Activated T-cell treated with anti-CD3 and anti-CD28 coated beads for 24 hours (primary cell): ENCODE measurements at places on chromosomes 7 and 10.

DNA sequence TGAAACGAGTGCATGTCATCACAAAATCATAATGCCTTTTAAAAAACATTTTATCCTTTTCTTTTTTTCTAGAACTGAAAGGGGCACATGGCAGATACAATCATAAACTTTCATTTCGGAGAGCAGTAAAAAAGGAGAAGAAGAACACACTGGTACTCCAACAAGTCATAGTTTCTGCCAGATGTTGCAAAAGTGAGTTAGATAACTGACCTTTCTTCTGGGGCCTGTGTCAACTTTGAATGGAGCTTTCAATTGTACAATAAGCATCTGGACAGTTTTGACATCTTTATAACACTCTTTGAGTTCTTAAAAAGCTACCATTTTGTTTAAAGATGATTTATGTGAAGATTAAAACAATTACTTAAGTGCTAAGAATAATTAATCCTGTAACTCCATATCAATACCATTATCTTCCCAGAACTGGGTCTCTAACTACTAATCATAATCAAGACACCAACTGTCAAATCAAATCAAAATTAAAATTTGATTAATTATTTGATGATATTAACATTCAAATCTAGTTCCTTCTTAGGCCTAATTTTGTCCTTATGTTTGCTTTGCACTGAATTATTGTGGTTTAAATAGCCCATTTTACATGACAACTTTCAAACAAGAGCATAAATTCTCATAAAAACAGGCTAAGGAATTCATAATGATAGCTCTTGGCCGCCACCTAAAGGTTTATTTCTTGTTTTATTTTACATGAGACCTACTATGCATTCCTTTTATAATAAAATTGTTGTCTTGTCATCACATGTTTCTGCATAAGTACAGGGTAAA lies 19.5 kb upstream of the ITGB8 start:
- DNase-seq = no peak

GRCh38 chr10:7545261-7545660 lies 121.5 kb downstream of the ITIH5 start:
- no peak for DNase-seq

DNA sequence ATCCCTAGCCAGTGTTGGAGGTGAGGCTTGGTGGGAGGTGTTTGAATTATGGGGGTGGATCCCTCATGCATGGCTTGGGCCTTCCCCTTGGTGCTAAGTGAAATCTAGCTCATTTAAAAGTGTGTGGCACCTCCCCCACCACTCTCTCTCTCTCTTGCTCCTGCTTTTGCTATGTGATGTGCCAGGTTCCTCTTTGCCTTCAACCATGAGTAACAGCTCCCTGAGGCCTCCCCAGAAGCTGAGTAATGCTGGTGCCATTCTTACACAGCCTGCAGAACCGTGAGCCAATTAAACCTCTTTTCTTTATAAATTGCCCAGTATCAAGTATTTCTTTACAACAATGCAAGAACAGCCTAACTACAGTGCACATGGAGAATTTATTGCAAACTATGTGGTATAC lies 188.8 kb upstream of the POT1 start:
- no peak for DNase-seq

DNA sequence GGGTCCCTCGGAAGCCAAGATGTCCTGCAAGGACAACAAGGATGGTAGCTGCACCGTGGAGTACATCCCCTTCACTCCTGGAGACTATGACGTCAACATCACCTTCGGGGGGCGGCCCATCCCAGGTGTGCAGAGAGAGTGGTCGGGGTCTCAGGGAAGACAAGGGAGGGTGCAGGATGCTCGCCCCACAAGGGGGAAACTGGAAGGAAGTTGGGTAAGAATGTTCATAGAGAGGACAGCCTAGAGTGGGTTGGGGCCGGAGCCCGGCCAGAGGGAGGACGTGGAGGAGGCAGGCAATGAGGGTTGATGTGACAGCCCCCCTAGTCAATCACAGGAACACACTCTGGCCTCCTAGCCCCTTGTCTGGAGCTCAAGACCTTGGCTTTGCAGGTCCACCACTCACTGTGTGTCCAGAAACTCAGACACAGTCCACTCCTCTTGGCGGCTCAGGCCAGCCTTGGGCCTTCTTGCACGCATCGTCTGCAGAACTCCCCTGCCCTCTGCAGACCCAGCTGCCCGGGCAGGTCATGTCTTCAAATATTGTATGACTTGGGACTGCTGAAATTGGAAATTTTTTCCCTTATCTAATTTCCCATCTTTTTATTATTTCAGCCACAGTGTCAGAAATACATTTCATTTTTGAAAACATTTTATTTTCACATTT lies 15.7 kb upstream of the ATP6V1F start:
- DNase-seq = no peak

- no peak for DNase-seq
These were observed 373.5 kb upstream of the CELF2 start for GRCh38 chr10:10644008-10644646.

GRCh38 chr10:36538953-36539586 lies 586.3 kb upstream of the ANKRD30A start:
- DNase-seq = no peak

DNA sequence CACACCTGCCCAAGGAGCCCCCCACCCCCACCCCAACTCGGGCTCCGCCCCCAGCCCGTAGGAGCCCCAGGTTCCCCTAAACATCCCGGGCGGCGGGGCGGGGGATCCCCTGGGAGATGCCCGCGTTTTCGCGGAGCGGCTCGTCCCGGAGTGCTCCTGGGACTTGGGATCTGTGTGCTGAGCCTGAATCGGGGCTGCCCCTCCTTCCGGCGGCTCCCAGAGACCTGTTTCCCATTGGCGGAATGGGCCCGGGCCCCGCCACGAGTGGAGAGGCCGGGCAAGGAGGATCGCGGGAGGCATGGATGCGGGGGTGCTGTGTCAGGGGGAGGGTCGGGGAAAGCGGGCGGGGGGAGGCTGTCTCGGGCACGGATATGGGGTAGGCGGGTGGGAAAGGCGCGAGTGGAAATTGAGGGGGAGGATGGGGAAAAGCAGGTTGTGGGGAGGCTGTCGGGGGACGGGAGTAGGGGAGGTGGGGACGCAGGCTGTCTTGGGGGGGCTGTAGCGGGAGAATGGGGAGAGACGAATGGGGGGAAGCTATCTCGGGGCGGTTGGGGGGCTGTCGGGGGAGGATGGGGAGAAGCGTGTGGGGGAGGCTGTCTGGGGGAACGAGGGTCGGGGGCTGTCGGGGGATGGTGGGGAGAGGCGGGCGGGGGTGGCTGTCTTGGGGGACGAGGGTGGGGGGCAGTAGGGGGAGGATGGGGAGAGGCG lies 572 bp upstream of the BHLHA15 start:
- no peak for DNase-seq

DNA sequence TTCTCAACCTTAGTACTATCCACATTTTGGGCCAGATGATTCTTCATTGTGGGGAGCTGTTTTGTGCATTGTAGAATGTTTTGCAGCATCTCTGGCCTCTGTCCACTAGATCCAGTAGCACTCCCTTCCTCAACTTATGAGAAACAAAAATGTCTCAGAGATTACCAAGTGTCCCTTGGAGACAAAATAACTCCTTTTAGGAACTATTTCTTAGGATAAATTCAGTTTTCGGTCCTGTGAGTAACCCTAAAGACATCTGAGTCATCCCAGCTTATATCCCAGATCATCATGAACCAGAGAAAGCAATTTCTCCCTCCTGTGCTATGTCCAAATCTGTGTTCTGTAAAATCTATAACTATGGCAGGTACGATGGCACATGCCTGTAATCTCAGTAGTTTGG lies 266.6 kb upstream of the PHYHIPL start:
- no peak for DNase-seq

DNA sequence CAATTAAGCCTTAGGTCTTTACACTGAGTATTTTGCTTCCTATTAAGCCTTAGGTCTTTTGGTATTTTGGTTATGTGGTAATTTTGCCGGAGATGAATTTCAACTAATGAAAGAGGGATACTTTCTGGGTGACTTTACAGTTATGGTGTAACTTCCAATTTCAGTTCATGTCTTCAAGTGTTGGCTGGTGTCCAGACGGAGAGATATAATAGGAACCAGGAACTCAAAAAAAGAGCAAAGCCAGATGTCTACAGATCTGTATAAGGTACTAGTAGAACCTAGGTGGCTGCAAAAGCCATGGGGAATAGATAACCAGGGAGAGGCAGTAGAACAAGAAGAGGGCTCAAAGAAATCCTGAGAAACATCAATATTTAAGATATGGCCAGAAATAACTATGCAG lies 12.3 kb downstream of the ERCC6 start:
- DNase-seq = no peak

- no peak for DNase-seq
These were observed 81.0 kb upstream of the STK17A start for GRCh38 chr7:43501870-43502269.

- DNase-seq = no peak
These were observed 127.4 kb upstream of the FAM20C start for GRCh38 chr7:64916-65341.

GRCh38 chr7:92847305-92847704 lies 10.9 kb upstream of the CDK6 start:
- DNase-seq = no peak

DNA sequence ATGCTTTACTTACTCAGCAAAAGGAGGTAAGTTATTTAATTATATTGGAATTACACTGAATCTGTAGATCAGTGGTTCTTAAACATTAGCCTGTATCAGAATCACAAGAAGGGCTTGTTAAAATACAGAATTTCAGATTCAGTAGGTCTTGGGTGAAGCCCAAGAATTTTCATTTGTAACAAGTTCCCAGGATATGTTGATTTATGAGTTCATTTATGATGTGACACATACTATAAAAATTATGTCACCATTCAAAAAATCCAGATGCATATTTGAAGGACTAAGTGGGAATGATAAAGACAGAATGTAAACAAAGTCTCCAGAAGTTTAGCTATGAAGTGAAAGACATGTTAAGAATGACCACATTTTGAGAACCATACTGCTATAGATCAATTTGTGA lies 52.3 kb downstream of the HECTD2 start:
- DNase-seq = no peak

DNA sequence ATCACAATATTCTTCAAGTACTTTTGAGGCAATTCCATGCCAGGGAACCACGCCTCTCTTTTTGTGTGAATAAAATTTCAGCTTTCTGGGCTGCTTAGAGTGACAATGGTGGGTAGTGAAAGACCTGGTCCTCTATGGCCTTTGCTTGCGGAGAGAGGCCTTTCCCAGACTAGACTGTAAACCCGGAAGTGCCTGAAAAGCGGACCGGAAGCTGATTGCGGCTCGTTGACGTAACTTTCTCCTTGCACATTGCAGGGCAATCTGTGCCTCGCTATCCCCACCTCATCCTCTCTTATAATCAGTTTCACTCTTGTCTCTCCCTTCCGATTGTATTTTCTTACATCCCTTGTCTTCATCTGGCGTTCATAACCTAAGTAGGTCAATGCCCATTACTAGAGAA lies 310.4 kb downstream of the CAMK1D start:
- DNase-seq = no peak

GRCh38 chr10:118112543-118113125 lies 65.9 kb upstream of the RAB11FIP2 start:
- no peak for DNase-seq

- DNase-seq = no peak
These were observed 47.6 kb downstream of the ICA1 start for GRCh38 chr7:8214244-8214824.

- DNase-seq = no peak
These were observed 435.5 kb downstream of the TCERG1L start for GRCh38 chr10:130875897-130876472.

- DNase-seq = no peak
These were observed 108.5 kb downstream of the ST7 start for GRCh38 chr7:117061751-117062150.

GRCh38 chr10:86331861-86332260 lies 34.7 kb downstream of the GRID1 start:
- DNase-seq = no peak

DNA sequence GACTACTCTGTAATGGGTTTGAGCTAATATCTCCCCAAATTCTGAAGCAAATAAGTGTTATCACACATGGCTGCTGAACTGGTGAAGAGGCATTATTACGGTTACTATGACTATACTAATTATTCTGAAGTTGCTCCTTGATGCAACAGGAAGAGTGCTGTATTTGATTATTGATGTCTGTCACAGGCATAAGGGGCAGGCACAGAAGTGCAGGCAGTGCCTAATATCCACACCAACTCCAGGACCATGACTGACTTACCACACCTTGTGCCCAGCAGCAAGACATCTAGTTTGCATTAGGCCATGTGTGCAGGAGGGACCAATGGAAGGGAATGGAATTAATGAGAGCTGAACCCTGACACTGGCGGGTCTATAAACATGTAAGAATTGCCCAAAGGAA lies 62.7 kb downstream of the AMPH start:
- no peak for DNase-seq

DNA sequence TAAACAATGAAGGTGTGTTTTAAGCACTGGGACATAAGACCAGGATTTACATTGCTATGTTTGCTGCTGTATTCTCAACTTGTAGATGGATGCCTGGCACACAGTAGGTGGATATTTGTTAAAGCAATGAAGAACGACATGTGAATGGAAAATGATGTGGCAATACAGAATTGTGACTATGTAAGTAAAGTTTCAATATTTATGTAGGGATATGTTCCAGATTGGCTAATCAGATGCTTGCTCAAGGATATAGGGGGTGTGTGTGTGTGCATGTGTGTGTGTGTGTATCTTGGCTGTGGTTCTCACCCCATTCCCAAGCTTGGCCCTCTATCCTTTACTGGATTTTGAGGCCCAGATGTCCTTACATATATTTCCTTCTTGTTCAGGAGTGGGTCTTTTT lies 42.7 kb upstream of the LAMB1 start:
- DNase-seq = no peak

DNA sequence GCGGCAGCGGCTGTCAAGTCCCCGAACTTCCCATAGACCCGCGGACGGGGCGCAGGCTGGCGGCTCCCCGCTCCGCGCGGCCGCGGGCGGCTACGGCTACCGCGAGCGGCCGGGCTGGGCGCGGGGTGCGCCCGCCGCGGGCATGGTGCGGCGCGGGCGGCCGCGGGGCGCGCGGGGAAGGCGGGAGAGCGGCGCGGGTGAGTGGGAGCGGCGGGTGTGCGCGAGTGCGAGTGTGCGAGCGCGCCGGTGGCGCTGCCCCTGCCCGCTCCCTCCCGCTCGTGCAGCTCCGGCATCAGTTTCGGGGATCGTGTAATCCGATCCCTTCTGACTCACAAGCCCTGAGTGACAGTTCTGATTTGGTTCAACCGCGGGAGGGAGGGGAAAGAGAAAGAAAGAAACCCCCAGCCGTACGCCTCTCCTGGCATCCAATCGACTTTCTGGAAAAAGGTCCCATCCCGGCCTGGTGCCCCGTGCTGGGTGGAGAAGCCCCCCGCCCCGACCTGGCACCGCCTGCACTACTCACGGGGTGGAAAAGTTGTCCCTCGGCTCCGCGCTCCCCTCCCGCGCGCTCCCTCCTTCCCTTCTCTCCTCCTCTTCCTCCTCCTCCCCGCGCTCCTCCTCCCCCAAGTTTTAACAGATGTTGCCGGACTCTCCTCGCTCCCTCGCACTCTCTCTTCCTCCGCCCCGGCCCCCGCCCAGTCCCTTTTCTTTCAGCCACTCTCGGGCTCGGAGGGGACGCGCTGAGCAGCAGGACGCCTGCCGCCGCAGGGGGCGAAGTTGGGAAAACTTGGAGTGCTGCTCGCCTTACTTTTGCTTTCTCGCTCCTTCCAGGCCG lies at the start of gene GLI3:
Gene GLI3, minus strand, starts transcription at position 234 of the 835 bp plus-strand sequence. CDS start 13,956 bp downstream, outside the sequence.
- no peak for DNase-seq

GRCh38 chr7:157980774-157981173 lies 606.8 kb downstream of the PTPRN2 start:
- DNase-seq = no peak

GRCh38 chr10:62467527-62467926 lies 93.4 kb downstream of the ZNF365 start:
- no peak for DNase-seq

- DNase-seq = no peak
These were observed 12.8 kb upstream of the GPR15LG start for GRCh38 chr10:84160663-84161362.
